SJSA1 (cell line): ENCODE measurements at places on chromosomes 7 and 10. TPM values are rescaled to one million over a fixed set of nuclear protein-coding genes. Genes with fewer than 3 reads are reported as not detected.

DNA sequence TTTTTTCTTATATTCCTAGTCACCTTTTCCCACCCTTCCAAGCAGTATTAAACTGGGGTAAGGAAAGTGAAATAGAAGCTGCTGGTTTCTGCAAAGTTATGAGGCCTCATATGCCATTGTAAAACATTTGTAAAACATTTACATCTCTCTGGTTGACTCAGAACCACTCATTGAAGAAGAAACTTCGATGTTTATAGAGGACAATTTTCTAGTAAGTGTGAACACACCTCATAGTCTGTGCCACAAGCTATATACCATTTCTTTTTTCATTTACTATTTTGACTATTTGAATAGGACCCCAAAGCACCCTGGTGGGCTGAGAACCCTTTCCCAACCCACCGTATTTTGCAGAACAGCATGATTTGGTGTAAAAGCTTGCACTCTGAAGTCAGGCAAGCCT, 12.9 kb upstream of the ITGB1 start:
- DNase-seq, result no peak

DNA sequence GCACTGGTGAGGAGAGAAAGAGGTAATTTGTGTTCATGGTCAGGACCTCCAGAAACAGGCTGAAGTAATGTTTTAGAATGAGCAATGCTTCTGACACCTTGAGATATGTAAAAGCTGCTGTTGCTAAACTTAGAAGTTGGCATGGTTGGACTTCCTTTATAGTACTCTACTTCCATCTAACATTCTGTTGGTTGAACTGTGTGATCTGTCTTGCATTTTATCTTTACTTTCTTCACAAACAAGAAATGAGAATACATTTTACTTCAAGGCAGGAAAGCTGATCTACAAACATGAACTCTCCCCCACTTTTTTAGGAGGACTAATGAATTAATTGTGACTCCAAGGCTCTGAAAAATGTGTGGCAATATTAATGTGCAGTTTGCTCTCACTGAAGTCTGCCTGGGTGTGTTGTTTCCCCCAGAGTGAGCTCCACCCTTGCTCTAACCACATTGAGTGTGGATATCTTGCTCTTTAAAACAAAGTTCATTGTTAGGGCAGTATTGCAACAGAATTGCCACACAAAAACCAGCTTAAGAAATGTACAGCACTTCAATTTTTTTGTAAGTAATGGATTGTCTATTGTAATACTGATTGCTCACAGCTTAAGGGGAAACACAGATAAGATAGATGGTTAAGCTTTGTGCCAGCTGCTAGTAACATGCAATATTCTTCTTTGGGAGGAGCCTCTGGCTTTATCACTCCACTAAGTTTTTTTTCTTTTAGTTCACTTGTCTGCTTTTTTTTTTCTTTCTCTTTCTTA, 69.0 kb downstream of the ADD3 start:
- no peak for DNase-seq

DNA sequence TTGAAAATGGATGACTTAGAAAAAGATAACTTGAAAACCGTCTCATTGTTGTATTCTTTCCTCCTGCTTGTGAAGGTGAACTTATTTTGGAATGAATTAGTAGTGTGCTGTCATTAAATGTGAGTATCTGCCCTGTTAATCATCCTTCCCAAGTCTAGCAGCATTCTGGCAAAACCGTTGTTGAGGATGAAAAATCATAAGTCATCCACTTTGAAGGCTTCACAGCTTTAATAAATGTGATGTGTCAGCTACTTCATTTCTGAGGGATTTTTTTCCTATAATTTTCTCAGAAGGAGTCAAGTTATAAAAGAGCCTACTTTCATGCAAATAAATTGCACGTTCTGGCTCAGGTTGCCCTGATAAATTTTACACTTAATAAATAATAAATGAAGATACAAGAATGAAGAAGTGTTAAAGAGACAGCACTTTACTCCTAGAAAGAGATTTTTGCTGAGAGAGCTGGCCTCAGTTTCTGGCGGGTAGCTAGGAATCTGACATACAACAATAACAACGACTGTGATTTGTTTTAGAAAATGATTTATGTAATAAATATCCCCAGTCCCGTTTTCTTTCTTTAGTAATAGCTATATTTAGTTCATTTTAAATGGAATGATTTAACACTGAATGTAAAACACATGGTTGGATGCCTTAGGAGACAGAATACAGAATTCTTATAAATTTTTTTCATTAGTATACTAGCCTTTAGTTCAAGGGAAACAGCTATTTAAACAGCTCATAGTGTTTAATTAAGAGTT, 516.5 kb upstream of the KLF6 start:
- DNase-seq, result no peak

DNA sequence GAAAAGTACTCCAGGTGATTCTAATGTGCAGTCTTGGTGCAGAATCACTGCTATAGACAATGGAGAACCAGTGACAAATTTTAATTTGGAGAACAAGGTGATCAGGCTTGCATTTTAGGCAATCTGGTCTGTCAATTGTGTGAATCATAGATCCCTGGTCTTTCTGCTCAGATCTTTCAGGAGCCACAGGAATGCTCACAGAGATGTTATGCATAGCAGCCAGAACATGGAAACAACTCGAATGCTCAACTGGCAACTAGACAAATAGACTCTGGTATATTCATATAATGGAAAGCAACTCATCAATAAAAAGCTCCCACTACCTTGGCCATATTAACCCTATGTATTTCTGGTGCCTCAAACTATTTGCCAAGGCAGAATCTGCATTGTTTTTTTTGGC, 209.1 kb downstream of the PHF14 start:
- DNase-seq, result no peak

GRCh38 chr7:109745677-109746410, 1176.2 kb downstream of the DNAJB9 start:
- DNase-seq, result no peak

GRCh38 chr7:95095966-95096540, 188.7 kb downstream of the PPP1R9A start:
- DNase-seq, result no peak

- peak; percentile 36 for DNase-seq
Observed at GRCh38 chr10:132517951-132518521, 19.6 kb upstream of the INPP5A start.

GRCh38 chr7:35648367-35648766, 46.6 kb downstream of the HERPUD2 start:
- DNase-seq, result no peak

The GIMAP2 gene
- 0.76 TPM in 1 of 2 replicates, not detected in the other for total RNA-seq

The SH2D4B gene
- 0.08 TPM in 1 of 2 replicates, not detected in the other for total RNA-seq

The CYP3A7 gene
- not detected in 2 replicates for total RNA-seq

The CACNB2 gene
- total RNA-seq, result not detected in 2 replicates

The LBX1 gene
- not detected in 2 replicates for total RNA-seq
